ENCODE measurements at places on chromosomes 12 and 14.

- no peak for DNase-seq
These were observed 93.0 kb downstream of the TMTC1 start for GRCh38 chr12:29690728-29691127.

GRCh38 chr14:81303258-81303935 is 82.6 kb upstream of the GTF2A1 start:
- peak; percentile 52 for DNase-seq

DNA sequence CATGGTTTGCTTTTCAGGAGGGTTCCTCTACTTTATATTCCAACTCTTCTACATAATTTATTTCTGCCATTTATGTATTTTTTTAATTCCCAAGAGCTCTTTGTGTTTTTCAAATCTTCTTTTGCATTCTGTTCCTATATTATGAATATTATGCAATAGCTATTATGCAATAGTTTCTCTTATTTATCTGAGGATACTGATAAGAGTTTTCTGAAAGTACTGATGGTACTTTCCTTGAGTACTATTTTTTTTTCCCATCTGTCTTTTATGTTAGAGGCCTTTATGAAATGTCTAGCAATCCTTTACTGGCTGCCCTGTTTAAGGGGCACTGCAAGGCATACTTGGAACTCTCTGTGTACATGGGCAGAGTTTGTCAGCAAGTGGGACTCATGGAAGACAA is 93.4 kb downstream of the SLC41A2 start:
- no peak for DNase-seq

DNA sequence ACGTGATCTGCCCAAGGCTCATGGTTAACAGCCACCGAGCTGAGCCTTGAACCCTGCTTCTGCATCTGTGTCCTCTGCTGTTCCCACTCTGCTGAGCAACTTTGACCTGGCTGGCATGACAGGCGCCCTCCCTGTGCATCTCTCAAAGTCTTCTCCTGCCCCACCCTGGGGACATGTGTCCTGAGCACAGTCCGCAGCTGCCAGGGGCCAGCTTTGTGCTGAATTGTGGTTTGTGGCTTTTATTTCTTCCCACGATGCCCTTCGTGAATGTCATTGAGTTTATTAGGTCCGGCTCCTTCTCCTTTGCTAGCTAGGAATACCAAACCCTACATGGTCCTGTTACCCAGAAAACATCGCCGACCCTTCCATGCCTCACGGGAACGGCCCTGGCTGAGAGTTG is 161.0 kb downstream of the TSPAN9 start:
- no peak for DNase-seq

- no peak for DNase-seq
These were observed 671.4 kb downstream of the GALC start for GRCh38 chr14:87321548-87321947.

DNA sequence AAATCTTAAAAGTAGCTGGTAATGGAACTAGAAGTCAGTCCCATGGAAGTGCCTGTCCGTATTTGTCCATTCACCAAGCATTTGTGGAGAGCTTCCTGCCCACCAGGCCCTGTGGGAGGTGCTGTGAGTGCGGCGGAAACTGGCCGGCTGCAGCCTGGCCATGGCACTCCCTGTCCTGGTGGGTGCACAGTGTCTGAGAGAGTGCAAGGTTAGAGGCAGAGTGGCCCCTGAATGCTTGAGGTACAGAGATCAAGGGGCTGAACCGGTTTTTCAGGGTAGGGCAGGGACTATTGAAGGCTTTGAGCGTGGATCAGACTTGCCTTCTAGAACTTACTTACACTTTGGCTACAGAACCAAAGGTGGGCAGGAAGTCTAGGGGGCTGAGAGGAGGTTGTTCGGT is 92.9 kb downstream of the ESR2 start:
- DNase-seq, result no peak

GRCh38 chr12:77319166-77319565 is 253.8 kb upstream of the E2F7 start:
- DNase-seq, result no peak
